ENCODE measurements at places on chromosomes 6 and 20.

DNA sequence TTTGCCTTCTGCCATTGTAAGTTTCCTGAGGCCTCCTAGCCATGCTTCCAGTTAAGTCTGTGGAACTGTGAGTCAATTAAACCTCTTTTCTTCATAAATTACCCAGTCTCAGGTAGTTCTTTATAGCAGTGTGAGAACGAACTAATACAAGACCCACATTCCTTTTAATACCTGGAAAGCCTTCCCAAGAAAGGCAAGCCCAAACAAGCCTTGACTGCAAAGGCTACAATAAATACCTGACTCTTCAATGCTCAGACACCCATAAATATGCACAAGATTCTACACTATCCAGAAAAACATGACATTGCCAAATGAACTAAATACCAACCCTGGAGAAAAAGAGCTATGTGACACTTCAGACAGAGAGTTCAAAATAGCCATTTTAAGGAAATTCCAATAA is 338.8 kb downstream of the HAO1 start:
- no peak for DNase-seq

DNA sequence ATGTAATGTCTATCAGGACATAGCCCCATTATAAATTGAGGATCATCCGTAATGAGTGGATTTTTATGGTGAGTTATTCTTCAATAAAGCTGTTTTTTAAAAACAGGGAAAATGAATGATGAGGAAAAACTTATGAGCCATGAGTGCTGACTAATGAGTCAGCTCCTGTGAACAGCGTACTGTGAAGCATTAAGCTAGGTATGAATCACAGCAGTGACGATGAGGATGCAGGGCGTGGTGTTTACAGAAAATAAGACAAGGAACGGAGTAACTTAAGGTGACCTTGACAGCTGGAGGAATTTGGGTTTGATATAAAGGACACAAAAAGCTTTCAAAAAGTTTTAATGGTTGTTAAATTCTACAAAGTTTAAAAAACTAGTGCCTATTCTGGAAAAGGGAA is 96.3 kb downstream of the FOXF2 start:
- no peak for DNase-seq

DNA sequence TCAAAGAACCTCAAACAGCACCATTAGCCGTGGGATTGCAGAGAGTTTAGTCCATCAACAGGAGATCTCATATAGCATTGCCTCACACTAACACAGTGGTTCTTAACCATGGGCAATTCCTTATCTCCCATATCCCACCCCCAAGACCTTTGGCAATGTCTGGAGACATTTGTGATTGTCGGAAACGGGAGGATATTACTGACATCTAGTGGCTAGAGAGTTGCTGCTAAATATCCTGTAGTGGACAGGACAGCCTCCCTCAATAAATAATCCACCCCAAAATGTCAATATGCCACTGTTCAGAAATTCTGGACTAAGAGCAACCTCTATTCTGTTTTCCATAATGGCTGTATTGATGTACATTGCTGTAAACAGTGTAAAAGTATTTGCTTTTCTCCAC is 210.1 kb upstream of the CCN2 start:
- no peak for DNase-seq

DNA sequence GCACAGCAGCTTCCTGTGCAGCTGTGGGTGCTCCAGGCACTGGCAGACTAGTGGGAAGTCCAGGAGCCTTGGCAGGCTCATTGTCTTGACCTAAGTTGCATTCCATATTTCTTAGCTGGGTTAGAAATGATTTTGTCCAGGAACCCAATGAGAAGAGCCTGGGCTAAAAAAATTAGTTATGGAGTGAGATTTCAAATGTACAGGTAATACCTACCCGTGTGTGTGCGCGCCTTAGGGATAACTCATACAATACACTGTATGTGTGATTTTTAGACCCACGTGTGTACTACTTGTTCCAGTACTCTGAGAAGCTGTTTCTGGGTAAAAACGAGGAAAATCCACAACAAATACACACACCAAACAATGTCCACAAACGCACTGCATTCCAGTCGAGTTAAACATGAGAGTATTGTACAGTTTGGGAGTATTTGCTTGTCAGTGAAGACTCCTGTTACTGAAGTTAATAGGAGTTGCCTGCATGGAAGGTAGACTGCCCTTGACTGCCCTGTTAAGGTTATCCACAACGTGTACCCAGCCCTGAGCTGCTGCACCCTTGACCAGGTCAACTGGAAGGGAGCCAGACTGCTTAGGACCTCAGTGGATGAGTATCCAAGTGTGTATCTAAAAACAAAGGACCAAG is 1.4 kb downstream of the PAQR8 start:
- no peak for DNase-seq

DNA sequence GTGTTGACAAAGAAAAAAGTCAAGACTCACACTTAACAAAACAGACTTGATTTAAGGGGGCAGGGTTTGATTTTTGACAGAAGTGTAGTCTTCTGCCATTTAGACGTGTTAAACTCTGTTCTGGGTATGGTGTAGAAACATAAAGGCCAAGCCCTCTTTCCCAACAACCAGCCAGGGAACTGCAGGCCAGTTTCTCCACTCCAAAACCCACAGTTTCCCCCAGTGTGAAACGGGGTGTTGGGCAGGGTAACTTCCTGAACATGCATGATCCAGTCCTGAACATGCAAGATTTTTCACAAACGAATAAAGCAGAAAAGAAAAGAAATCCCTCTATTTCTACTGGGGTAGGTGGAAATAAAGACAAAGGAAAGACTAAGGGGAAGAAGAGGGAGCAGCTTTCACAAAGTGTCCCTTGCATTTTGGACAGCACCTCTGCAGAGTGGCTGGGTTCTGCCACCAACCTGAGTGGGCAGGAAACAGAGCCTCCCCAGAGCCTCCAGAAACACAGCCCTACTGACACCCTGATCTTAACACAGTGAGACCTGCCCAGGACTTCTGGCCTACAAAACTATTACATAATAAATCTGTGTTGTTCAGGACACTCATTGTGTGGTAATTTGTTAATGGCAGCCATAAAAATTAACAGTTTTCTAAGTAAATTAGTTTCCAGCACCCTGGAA is 7.5 kb downstream of the APMAP start:
- no peak for DNase-seq

DNA sequence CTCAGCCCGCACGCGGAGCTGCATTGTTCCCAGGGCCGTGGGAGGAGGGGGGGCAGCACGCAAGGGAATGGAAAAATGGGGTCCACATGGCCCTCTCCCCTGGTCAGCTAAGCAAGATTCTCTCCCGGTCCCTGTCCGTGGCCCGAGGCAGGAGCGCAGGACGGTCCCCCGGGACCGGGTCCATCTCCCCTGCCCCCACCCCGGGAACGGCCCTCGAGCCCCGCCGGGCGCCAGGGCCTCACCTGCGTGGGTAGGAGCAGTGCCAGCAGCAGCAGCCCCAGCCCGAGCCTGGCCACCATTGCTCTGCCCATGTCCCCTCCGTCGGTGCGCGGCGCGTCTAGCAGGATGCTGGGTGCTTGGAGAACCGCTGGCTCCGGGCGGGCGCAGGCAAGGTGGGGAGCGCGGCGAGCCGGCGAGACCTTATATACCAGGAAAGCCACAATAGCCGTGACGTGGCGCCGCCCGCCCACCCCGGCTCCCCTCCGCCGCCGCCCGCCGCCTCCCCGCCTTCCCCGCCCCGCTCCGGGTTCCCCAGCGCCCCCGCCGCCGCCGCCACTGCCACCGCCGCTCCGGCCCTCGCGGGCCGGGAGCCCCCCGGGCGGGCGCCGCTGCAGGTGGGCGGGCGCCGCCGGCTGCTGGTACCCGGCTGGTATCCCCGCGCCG is at the start of gene CD24:
CD24 (minus strand) TSS at position 394 of the 663 bp plus-strand sequence; CDS start at position 311, 83 bp downstream.
- DNase-seq, result no peak

GRCh38 chr6:16097382-16098171 is 31.3 kb upstream of the MYLIP start:
- DNase-seq, result no peak

GRCh38 chr6:4009486-4009885 is 69.5 kb downstream of the FAM217A start:
- DNase-seq, result no peak

GRCh38 chr6:24205020-24205492 is 79.0 kb downstream of the NRSN1 start:
- no peak for DNase-seq

DNA sequence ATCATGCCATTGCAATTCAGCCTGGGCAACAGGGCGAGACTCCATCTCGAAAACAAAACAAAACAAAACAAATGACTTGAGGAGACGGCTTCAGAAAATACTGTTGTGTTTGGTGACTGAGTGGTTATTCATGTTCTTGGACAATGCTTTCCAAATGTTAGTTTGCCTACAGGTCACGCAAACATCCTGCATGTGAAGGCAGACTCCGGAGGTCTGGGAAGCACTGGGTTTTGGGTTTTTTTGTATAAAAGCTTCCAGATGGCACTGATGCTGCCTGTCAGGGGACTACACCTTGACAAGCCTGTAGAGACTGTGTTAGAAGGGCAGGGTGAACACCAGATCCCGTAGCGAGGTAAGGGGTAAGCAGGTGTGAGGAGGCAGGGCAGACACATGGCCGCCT is 81.7 kb downstream of the THBS2 start:
- DNase-seq, result no peak

GRCh38 chr6:157954150-157955117 is 27.2 kb upstream of the SYNJ2 start:
- no peak for DNase-seq

DNA sequence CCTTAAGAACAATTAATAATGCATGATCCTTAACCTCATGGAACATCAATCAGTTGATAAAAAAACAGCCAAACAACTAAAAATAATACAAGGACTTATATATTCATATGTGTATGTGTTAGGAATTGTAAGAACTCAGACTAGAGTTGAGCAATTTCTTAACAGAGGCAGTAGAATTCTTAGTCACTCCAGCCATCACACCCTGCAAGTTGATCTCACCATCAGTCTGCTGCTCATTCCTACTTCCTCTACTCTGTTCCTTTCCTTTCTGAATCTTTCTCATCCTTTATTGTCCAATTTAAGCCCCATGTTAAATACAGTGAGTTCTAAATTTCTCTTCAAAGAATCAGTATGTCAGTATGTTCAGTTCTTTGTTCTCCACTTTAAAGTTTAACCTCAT is 2.6 kb downstream of the ZNF165 start:
- no peak for DNase-seq

DNA sequence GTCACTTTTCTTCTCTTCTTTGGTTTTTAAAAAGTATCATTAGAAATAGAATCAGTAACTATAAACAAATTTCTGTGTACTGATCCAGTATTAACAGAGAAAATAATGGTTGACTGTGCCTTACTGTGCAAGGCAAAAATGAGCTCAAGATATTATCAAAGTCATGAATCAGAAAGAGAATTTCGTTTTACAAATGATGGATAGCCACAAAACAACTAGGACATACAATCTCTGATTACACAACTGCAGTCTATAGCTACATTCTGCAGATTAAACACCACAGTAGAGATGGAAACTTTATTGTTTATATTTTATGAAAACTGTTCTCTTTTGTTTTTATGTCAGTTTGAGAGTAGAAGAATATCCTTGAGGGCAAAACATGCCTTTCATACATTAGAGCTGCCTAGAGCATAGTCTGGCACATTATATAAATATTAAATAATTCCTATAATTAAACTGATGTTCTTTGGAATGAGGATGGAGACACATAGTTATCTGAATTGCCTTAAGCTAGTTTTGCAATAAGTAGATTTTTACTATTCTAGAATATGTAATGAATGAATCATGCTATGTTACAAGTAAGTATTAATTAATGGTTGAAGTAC is 333.1 kb downstream of the LAMA2 start:
- DNase-seq, result no peak

DNA sequence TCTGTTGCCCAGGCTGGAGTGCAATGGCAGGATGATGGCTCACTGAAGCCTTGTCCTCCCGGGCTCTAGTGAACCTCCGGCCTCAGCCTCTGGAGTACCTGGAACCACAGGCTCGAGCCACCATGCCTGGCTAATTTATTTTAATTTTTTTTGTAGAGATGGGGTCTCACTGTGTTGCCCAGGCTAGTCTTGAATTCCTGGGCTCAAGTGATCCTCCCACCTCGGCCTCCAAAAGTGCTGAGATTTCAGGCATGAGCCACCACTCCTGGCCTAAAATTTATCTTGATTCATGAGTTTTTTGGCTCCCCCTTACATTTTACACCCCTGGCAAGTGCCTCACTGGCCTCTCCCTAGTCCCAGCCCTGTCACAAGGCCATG is 2.5 kb upstream of the SLC29A1 start:
- DNase-seq, result no peak

GRCh38 chr20:21272279-21272678 is 30.9 kb upstream of the XRN2 start:
- no peak for DNase-seq

DNA sequence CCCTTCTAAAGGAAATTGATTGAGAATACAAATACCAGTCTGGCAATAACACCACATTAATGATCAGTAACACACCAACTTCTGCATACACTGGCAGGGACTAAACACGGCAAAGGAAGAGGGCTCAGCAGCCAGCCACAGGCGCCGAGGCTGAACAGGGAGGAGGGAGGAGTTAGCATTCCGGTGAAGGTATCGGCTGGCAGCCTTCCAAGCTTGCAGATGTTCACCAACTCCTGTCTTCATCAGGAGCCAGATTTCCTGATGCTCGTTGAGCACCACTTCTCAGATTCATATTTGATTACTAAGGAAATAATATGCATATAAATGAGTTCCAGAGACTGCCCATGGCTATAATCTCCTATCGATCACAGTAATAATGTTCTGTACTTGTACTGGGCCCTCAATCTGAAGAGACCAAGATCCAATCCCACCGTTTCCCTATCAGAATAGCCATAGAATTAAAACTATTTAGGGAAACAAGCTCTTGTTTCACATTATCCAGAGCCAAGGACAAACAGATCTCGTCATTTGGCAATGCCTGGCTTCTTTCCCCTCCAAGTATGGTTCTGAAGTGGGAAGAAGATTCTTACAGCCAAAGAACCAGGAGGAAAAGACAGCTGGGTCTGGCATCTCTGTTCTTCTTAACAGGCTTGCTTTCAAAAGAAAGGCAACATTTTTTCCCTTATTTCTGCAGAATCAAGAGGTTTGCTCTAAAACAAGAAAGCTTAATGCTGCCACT is 42.2 kb downstream of the GFOD1 start:
- DNase-seq, result no peak

DNA sequence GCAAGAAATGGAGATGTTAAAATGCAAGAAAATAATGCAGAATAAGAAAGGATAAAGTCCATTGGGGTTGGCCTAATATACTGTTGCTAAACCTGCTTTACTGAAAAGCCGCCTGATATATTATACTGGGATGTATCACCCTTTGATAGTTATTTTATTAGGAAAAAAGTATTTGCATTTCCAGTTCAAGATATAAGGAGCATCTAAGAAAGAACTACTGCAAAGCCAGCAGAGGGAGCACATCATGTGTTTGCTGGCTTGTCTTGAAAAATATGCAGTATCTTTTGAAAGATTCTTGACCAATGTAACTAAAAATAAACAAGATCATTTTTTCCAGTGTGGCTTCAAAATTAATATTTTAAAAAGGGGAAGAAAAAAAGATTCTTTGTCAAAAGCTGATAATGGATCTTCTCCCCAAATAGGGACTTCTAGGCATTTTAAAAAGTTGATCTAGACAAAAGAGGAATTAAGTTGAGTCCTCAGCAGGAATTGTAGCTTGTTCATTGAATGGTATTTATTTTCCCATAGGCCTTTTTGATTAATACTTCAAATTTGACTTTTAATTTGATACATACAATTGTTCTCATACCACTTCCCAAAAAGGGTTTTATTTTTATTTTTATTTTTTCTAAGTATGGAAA is 214.9 kb downstream of the ZFAND3 start:
- DNase-seq, result no peak

All from T follicular helper cell (primary cell).